ENCODE measurements at places on chromosomes 7 and 10.

- DNase-seq = no peak
Observed at GRCh38 chr7:134300988-134301387, 15.7 kb downstream of the SLC35B4 start.

GRCh38 chr7:127731431-127732080 lies 79.6 kb downstream of the SND1 start:
- no peak for DNase-seq

- DNase-seq = no peak
Observed at GRCh38 chr7:108623220-108623619, 53.5 kb downstream of the DNAJB9 start.

DNA sequence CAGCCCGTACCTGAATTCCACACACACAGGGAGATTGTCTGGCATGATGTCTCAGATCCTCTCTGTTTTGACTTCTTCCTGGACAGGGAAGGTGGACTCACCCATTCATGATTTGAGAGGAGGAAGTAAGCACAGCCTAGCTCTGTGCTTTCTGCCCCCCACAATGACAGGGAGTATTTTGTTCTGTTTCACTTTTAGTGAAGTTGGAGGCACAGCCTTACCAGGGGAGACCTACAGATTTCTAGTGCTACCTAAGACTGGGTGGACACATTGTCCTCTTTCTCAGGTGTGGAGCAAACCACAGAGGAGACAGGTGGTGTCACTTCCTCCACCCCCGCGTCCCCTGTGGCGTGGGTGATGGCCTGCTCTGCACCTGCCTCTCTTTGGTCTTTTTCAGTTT lies 408.6 kb upstream of the PFKP start:
- DNase-seq = no peak

GRCh38 chr7:55172161-55172560 lies 153.3 kb downstream of the EGFR start:
- DNase-seq = no peak

GRCh38 chr7:65722361-65722792 lies 150.5 kb upstream of the VKORC1L1 start:
- DNase-seq = no peak

GRCh38 chr10:123549761-123550454 lies 116.2 kb upstream of the GPR26 start:
- DNase-seq = no peak

DNA sequence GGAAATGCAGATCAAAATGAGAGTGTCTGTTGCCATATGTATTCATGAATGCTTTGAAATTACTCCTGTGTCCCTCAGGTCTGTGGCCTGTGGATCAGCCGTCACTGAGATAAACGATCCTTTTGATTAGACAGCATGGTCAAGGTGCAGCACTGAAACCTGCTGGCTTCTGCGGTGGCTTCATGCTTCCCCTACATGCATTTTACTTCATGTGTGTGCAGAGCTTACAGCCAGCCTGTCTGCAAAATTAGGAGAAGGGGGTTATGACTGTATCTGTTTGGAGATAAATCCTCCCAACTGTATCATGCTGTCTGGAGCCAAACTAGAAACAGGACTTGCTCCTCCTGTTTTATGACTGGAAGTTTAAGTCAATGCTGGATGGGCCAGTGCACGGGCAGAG lies 71.0 kb upstream of the PLPP4 start:
- DNase-seq = no peak

DNA sequence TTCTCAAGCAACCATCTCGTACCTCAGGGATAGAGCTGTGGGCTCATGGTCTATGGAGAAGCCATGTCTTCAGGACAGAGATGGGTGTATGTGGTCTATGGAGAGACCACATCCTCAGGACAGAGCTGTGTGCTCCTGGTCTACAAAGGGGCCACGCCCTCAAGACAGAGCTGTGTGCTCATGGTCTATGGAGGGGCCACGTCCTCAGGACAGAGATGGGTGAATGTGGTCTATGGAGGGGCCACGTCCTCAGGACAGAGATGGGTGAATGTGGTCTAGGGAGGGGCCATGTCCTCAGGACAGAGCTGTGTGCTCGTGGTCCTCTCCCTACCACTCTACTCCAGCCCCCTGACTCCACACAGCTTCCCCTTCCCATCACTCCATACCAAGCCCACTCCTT lies 117.8 kb downstream of the WDR37 start:
- DNase-seq = no peak

GRCh38 chr7:22577470-22578001 lies 77.5 kb upstream of the STEAP1B start:
- no peak for DNase-seq

GRCh38 chr7:122487131-122487530 lies 182.6 kb upstream of the FEZF1 start:
- no peak for DNase-seq

- DNase-seq = no peak
Observed at GRCh38 chr7:91945476-91945875, 4.8 kb downstream of the AKAP9 start.

- no peak for DNase-seq
Observed at GRCh38 chr7:115447495-115447894, 525.6 kb downstream of the MDFIC start.

DNA sequence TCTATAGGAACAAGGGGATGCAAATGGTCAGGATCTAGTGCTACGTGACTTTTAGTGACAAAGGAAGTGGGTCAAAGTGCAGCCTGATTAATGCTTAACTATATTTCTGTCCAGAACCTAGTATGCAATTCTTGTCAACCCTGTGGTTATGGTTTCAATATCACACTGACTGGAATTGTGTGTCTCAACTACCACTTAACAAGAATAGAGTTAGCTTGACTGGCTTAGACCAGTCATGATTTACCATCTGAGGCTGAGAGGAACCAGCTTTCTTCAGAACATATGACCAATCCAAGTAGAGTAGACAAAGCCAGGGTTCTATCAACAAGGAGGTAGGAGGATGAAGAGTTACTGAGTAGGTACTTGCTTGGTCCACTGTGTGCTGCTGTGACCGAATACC lies 54.4 kb downstream of the MYPN start:
- DNase-seq = no peak

DNA sequence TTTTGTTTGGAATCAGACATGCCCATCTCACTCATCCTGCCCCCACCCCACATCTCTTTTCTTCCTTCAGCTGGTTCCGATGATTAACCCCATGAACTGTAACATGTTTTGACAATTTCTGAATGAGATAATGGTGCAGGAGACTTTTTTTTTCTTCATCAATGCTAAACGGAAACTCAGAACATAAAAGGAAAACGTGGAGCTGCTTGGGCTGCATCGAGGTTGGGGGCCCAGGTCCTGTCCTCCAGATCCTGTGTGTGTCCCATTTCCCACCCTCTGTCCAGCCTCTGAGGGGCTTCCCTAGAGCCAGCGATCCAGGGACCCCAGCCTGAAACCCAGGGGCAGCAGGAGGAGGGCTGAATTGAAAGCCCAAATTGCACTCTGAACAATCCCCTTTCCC lies 263.8 kb upstream of the GRB10 start:
- no peak for DNase-seq

GRCh38 chr10:32379950-32380551 lies 33.1 kb upstream of the EPC1 start:
- DNase-seq = no peak

GRCh38 chr7:43193893-43194292 lies 81.4 kb downstream of the HECW1 start:
- DNase-seq = no peak

DNA sequence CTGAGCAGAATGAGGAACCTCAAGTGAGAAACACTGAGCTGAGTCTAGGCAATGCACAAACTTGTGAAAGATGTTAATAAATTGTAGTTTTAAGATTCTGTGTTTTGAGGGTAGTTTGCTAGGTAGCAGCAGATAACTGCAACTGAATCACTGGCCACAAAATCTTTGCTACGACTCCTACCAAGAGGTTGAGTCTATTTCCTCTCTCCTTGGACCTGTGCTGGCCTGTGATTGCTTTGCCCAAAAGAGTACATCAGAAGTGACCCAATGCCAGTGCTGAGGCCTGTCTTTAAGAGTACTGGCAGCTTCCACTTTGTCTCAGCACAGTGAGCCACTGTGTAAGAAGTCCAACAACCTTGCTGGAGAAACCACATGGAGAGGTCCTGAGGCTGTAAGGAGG lies 11.9 kb upstream of the TSPAN13 start:
- no peak for DNase-seq

- DNase-seq = no peak
Observed at GRCh38 chr10:95480102-95480900, 80.9 kb downstream of the SORBS1 start.

GRCh38 chr7:121046893-121047468 lies 58.5 kb downstream of the CPED1 start:
- DNase-seq = no peak
